ENCODE measurements at places on chromosomes 4 and X. TPM values are rescaled to one million over a fixed set of nuclear protein-coding genes. Genes with fewer than 3 reads are reported as not detected.

ODAPH gene
- total RNA-seq, result not detected

NAA11 gene
- total RNA-seq, result not detected

CT45A1 gene
- total RNA-seq, result not detected

- no peak for DNase-seq
These were observed 35.0 kb downstream of the LIMCH1 start for GRCh38 chr4:41572956-41573355.

DNA sequence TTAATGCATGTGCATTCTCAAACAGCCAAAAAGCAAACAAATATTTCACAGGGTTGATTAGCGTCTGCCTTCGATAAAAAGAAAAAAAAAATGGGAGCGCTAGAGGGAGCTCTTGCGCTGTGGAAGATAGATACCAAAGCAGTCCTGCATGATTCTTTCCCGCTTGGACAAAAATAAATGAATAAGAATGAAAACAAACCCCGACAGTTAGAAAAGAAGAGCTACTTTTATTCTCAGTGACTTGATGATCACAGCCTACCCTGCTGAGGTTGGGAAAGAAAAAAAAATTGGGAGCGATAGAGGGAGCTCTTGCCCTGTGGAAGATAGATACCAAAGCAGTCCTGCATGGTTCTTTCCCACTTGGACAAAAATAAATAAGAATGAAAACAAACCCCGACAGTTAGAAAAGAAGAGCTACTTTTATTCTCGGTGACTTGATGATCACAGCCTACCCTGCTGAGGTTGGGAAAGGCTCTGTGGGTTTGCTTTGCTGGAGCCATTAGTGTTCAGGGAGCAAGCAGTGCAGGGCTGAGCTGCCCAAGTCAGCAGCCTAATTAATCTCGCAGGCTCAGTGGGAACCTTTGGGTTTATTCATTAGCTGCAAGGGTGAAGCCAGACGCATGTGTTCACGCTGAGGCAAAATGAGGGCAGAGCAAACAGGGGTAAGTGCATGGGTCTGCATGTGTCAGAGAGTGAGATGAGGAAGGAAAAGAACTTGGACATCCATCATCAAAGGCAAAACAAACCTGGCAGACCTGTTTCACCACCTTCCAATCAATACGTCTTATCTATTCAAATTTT lies 249.3 kb upstream of the PRKX start:
- DNase-seq, result peak; percentile 65

DNA sequence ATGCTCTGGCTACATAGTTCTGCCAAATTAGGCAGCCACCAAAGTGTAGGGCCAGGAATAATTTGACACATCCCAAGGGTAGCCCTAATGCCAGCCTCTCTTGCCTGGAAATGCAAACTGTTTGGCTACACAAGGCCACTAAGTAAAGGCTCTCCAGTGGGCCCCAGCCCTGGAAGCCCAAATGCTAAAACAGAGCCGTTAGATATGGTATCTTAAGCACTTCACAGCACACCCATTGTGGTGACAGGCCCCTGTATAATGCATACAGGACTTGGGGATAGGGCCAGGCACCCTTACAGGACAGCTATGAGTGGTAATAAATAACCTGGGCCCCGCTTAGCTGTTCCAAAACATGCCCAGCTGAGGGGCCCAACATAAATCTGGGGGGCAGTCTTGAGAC lies 623.9 kb downstream of the BCOR start:
- no peak for DNase-seq

DNA sequence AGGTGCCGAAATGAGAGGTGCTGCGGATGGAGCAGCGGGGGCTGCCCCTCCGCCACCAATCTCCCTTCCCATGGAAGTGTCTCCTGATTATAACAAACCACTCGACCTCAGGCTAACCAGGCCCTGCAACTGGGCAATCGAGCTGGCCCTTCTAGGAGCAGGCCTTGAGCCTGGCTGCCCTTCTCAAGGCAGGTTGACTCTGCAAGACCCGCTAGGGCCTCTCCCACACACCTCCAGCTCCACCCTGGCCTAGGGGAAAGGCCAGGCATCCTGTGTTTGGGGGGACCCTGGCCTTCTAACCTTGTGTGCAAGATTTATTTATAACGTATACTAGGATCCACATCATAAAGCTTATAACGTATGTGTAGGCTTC lies 3.7 kb upstream of the BCOR start:
- DNase-seq, result no peak

DNA sequence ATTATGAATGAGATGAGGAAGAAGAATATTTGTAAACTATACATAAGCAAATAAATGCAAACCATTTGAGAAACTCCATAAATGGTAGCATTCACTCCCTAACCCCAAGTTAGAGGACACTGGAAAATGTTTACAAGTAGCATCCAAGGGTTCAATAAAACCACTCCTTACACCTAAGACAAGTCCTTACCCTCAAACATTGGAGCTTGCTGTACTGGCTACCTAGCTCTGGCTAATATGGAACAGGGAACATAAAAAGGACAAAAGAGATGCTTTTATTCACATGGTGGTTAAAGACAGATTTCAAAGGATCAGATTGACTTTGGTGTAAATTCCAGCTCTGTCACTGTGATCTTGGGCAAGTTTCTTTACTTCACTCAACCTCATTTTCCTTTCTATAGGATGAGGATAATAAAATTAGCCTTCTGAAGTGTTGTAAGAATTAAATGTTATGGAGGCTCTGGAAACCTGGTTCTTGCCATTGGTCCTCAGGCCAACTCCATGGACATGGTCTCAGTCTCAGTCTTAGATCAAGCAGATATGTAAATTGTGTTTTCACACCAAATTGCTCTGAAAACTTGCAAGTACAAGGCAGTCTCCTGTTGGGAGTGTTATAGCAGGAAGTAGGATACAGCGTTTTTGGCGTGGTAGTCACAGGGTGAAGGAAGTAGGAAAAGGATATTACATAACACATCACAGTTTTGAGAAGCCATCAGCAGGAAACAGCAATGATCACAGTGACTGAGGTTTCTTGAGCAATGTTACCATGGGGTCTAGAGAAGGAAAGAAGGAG lies 3.3 kb downstream of the CXCL1 start:
- DNase-seq, result no peak

GRCh38 chrX:109049903-109050302 lies 313.5 kb upstream of the IRS4 start:
- peak; percentile 6 for DNase-seq

DNA sequence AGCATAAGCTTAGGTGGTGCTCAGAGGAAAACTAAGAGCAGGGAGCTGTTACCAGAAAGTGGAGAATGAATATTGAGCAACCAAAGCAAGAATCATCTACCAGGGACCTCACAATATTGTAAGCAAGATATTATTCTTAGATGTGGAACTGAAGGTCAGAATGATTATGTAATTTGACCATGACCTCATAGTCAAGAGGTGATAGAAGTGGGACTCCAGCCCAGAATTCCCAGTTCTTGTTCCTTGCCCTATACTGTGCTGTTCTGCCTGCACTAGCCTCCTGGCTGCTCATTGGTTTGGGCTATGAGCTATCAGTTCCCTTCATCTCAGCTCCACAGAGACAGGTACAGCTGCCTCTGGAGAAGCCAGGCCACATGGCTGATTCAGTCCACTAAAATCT lies 229.4 kb downstream of the LDB2 start:
- DNase-seq, result no peak

DNA sequence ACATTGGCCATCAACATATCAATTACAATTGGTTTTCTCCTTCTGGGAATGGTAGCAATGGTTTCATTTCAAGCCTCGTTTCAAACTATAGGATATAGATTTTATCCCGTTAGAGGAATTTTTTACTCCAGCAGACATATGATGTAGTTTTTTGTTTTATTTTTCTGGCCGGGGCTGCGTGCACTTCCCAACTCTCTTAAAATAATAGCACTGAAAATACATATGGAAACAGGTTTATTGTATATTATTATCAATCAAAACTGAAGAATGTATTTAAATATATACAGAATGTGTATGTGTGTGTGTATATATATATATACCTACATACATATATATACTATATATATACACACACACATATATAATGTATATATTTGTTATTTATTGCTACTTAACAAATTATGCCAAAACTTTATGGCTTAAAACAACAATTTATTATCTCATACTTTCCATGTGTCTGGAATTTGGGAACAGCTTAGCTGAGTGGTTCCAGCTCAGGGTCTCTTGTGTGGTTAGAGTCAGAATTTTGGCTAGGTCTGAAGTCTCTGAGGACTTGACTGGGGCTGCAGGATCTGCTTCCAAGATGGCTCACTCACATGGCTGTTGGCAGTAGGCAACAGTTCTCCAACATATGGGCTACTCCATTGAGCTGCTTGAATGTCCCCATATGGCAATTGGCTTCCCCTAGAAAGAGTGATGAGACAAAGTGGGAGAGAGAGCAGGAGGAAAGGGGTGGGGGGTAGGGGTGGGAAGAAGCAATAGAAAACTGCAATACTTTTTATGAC lies 314.1 kb downstream of the PPP1R2C start:
- DNase-seq, result no peak

DNA sequence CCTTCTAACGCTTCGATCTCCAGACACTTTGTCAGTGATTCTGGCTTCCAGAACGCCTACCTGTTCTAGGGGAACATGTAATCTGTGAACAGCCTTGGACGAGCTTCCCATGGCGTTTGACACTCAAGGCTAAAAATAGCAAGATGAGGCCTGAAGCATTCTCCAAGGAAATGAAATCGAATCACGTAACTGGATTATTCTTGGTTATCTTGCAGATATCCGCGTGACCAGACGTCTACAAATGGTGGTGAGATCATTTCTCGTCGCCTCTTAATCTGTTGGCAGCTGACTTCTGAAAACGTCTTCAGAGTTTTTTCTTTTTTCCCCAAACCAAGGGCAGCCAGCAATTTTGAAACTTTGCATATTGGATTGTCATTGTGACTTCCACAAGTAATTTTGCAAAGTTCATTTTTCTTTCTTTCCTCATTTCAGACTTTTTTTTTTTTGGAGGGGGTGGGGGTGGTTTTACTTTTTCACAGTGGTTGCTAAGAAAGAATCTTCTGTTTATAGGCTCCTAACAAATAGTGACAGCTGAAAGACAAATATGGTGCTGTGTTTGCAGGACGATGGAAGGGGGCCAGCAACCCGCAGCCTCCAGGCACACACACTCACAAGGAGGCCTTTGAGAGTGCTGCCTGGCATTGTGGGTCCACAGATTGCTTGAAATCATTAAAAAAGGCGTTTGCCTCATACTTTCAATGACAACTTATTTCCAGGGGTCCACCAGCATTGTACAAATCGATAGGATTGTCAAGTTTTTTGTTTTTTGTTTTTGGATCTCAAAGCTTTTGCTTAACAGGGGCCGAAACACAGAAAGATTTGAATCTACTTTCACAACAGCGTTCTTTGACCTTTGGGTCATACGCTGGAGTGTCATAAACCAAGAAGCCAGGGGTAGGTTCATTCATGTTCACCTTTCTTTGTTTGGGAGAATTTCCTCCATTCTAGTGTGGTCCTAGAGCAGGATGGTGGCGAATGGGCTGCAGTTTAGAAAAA lies 32.4 kb upstream of the PDLIM3 start:
- DNase-seq, result no peak

GRCh38 chr4:42955746-42956505 lies 63.4 kb downstream of the GRXCR1 start:
- DNase-seq, result no peak

DNA sequence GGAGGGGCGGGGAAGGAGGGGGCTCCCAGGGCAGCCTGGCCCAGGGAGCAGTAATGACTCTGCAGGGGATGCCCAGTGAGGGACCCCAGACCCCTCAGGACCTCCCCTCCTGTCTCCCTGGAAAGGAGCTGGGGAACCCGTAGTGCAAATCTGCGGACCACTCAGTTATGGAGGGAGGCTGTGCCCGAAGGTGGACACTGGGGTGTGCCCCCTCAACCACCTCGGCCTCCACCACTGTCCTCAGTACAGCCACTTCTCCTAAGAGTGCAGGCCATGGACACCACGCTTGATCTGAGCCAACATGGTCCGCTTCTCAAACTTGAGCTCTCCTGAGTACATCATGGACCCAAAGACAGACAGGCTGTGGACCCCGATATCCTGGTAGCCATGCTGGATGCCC lies 378.2 kb upstream of the MAOA start:
- DNase-seq, result no peak

DNA sequence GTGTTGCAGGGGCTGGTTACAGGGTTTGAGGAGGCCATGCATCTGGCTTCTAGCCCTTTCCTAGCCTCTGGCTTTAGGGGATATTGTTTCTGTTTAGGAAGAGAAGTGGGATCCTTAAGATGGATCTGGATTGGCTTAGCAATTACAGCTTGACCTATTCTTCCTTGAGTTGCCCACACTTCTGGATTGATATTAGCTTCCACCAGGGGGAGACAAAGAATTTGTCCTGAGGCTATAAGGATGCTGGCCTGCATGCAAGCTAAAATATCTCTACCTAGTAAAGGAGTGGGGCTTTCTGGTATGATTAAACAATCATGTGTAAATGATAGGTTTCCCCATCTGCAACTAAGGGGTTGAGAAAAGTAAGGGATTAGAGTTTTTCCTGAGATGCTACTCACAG lies 117.2 kb downstream of the TEX13C start:
- DNase-seq, result no peak

GRCh38 chr4:2843941-2844584 lies 419 bp downstream of the ADD1 start:
- peak; percentile 27 for DNase-seq

- no peak for DNase-seq
These were observed 9.8 kb downstream of the TSPAN5 start for GRCh38 chr4:98648602-98649001.

GRCh38 chr4:6179362-6179761 lies 21.0 kb downstream of the JAKMIP1 start:
- no peak for DNase-seq

DNA sequence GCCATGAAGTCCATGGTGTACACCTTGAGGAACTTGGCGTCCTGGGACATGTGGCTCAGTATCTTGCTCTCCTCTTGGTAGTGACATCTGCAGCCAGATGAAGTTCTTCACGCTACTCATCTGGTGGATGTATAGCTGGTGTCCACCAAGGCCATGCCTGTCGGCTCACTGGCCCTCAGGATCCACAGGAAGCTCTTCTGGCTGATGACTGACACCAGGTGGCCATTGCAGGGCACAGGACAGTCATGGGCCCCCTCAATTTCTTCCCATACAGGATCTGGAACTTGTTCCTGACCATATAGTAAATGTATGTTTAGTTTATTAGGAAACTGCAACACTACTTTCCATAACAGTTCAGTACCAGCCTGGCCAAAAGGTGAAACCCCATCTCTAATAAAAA lies 10.3 kb upstream of the CLCN5 start:
- no peak for DNase-seq

GRCh38 chrX:41518841-41519220 lies 71.7 kb downstream of the NYX start:
- no peak for DNase-seq

Measured in Calu3 (cell line).